ENCODE measurements at places on chromosomes 12 and 14.

DNA sequence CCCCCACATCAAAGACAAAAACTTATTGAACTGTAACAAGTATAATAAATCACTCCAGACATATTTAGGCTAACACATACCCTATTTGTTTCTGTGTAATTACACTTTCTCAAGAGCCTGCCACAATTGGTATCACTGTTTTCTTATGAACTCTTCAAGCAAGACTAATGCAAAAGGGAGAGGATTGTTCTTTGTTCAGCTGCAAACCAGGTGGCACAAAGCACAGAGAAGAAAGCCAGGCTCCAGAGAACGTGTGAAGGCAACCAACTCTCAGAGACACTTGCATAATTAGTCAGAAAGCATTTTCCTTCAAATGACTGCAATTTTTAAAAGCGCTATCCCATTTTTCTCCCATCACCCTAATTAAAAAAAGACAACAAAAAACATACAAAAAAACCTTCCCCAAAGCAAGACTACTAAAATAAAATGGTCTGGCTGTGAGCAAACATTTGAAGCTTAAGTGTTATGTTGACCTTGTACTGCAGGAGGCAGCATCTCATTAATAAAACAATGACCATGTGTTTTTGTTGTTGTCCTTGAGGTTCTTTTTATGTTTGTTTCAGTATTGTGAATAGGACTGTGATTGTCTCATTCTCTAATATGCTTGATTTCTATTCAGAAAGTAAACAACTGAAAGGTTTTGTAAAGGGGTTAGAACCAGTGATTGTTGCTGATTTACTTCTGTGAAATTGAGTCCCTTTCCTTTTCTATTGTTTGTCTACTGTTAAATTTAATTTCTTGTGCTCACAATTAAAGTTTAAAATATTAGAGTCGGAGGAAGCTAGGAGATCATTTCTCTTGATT, 452.7 kb upstream of the PDE3A start:
- no peak for DNase-seq

DNA sequence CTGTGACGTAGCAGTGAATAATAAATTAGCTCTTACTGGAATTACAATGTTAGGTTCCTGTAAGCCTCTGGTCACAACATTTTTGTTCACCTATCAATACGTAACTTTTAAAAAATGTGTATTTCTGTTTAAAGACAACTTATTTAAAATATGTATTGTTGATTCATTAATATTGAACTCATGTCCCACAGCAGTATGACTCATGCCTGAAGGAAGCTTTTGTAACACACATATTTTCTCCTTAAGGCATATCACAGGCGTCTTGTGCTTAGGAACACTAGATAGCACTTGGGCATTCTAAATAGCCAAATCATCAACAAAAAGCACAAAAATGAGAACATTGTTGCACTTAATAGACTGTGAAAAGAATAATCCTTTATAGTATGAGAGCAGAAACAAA, 92.5 kb downstream of the GPHN start:
- no peak for DNase-seq

DNA sequence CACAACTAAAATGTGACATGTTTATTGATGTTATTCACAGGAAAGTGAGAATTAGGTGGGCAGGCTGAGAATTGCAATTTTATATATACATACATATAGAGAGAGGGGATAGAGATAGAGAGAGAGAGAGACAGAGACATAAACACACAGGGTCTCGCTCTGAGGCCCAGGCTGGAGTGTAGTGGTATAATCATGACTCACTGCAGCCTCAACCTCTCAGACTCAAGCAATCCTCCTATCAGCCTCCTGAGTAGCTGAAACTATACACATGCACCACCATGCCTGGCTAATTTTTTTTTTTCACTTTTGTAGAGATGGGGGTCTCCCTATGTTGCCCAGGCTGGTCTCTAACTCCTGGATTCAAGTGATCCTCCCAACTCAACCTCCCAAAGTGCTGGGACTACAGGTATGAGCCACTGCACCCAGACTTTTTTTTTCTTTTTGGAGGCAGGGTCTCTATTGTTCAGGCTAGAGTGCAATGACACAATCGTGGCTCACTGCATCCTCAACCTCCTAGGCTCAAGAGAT, 49.1 kb downstream of the R3HDM2 start:
- no peak for DNase-seq

- DNase-seq, result no peak
Observed at GRCh38 chr12:58413794-58414193, 472.4 kb downstream of the ATP23 start.

- no peak for DNase-seq
Observed at GRCh38 chr14:65966188-65966587, 520.0 kb upstream of the CCDC196 start.

All from CD4-positive, alpha-beta T cell treated with Interleukin-4 for 1 hour (primary cell).